HFFc6 (cell line): ENCODE measurements at places on chromosomes 4 and X. TPM values are rescaled to one million over a fixed set of nuclear protein-coding genes. Genes with fewer than 3 reads are reported as not detected.

Gene SYNPO2
- total RNA-seq: 11.6 and 38.8 TPM in 2 replicates

Gene FREM3
- not detected in 3 replicates for total RNA-seq

Gene GYPA
- not detected in 3 replicates for total RNA-seq

Gene PHKA1
- 0.08 to 0.12 TPM in 2 of 3 replicates, not detected in the other for total RNA-seq

Gene ERAS
- total RNA-seq: not detected in 3 replicates

Gene ARR3
- total RNA-seq: not detected in 2 replicates

Gene LUZP4
- total RNA-seq: not detected in 3 replicates

DNA sequence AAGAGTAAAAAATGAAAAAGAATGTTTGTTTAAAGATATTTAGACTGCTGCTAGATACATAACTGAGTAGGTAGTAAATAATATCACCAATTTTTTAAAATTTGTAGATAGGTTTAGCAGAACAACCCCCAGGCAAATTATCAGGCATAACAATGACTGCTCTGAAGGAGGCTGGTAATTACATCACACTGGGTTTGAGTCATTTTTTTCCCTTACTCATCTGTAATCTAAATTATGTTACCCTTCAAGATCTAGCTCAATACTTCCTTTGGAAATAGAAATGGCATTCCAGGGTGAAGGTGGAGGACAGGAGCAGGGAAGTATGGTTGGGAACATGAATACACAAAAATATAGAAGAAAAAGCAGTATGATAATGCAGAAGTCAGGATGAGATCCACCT lies 431.6 kb upstream of the MAOA start:
- no peak for DNase-seq

- no peak for DNase-seq
Measured at GRCh38 chr4:91058345-91058744, 931.2 kb downstream of the CCSER1 start.

DNA sequence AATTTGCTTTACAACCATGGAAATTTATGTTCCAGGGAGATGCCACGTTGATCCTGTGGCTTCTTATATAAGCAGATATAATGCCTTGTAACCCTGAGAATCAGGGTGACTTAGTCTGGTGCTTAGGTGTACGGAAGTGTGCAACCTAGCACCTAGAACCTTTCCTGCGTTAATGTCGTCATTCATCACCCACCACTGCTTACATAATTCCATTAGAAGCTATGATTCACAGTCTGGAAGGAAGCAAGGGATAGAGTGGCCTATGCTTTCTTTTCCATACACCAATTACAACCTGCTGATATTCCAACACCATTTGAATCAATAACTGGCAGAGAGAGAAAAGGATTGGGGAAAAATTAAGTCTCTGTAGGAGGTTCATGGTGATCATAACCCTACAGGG lies 17.3 kb upstream of the CXCL8 start:
- DNase-seq: no peak

DNA sequence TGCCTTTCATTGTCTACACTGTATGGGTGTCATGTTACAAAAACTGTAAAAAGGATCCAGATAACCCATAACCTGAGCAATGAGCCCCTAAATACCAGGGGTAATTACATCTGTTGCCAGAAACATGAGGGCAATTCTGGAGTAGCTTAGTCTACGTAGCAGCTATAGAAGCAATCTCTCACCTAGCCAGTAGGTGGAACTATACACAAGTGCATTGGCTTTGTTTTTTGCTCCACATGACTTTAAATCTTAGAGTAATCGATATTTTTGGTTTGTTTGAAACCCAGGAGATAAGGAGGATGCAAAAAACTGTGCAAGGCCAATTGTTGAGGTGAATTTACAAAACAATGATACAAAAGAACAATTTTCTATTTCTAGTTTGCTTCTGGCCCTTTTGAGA lies 57.5 kb downstream of the GPR82 start:
- DNase-seq: peak; percentile 8

- no peak for DNase-seq
Measured at GRCh38 chrX:31212856-31213748, 141.3 kb upstream of the FTHL17 start.

GRCh38 chr4:35189988-35190613 lies 1054.2 kb downstream of the ARAP2 start:
- no peak for DNase-seq

- no peak for DNase-seq
Measured at GRCh38 chrX:87265518-87265917, 252.1 kb upstream of the KLHL4 start.

DNA sequence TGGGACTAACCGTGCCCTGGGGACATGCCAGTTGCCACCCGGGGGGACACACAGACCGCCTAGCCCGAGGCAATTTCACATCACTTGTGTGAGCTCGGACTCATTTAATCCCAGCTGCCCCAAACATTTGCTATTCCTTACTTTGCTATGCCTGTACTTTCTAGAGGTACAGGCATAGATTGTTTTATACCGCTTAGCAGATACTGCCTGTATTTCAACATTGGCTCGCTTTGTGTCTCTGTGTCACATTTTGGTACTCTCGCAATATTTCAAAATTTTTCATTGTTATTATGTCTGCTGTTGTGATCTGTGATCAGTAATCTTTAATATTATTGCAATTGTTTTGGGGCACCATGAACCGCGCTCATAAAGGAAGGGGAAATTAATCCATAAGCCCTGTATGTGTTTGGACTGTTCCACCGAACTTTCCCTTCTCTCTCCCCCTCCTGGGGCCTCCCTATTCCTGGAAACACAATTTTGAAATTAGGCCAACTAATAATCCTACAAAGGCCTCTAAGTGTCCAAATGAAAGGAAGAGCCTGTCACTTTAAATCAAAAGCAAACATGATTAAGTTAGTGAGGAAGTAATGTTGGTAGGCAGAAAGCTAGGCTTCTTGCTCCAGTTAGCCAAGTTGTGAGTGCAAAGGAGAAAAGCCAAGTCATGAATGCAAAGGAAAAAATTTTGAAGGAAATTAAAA lies 568 bp upstream of the CASP6 start:
- DNase-seq: no peak

DNA sequence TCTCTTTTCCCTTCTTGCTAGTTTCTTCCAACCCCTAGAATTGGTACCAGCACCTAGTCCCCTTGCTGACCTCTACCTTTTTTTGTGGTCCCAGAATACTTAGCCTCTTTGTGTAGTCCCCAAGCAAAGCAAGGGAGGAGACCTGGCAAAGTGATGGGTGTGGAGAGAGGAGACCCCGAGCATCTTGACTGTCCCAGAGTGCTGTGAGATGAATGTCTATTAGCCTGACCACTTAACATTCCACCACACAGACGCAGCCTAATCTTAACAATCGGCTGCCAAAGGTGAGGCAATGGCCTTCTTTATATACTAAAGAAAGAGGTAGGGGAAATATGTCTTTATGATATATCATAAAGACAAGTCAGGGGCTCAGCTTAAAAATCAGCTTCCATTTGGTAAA lies 55.9 kb downstream of the TRIM2 start:
- DNase-seq: no peak

DNA sequence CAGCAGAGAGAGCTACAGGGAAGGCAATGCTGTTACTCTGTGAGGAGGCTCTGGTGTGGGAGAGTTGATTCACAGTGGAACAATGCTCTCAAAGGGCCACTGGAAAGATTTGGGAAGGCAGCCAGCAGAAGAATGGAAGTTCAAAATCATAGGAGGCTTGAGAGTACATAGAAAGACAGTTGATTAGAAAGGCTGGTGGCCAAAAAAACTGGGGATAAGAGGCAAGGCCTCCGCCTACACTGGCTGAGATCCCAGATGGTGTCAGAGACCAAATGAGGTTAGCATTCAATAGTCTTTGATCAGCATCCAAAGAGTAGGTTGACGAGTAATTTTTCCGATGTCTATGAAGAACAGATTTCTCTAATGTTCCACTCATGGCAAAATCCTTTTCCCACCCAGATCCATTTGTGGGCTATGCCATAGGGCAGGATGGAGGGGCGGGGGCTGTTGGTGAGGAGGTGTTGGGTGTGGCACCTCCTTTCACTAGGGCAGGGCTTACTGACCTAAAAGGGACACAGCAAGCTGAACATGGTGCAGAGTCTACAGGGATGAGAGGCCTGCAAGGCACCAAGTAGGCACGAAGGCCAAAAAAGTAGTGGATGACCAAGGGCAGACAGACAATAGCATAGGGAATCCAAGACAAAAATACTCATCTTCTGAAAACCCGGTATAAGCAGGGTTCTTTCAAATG lies 15.1 kb downstream of the TEC start:
- peak; percentile 32 for DNase-seq

- DNase-seq: peak; percentile 69
Measured at GRCh38 chr4:56434599-56435139, 746 bp downstream of the PPAT start.

GRCh38 chrX:134002921-134003615 lies 17.7 kb upstream of the GPC3 start:
- no peak for DNase-seq

DNA sequence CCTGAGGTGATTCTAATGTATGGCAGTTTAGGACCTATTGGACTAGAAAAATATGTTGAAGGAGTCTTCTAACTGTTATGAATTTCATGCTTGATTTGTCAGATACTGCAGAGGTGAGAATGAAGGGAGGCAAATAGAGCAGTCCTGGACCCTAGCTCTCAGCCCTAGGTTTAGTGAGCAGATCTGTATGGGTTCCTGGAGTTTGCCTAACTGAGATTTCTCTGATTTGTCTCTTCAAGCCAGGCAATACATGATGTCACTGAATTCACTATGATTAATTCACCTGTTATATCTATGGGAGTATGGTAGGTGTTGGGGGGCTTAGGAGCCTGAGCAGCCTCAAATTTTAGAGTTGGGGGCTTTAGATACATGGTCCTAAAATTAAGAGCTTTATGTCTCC lies 2.6 kb downstream of the MND1 start:
- no peak for DNase-seq
